ENCODE measurements at places on chromosomes 1 and 21.

DNA sequence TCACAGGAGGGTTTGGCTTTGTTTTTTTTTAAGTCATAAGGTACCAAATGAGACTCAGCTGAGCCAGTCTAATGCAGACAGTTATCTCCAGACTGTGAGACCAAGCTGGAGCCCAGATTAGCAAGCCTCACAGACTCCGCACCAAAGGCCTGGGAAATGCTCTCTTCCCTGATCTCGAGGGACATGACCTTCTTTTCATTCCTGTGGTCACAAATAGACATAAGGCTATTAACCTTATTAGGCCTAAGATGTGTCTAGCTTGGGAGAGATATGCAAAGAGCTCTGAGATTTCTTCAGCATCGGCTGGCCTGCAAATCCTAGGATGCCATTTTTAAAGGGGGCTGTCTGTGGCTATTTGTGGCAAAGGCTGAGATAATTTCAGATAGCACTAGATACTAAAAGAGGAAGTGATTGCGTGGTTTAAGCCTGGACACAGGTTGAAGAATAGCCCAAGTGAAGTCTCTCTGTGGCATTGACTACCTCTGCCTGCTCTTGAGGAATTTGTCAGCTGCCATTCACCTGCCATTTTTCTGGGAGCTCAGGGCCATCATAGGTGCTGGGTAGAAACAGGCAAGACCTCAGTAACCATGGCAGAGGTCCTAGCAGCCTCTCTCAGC, 301.3 kb downstream of the SIPA1L2 start:
- no peak for DNase-seq

- no peak for DNase-seq
Measured at GRCh38 chr21:27026501-27026900, 59.6 kb upstream of the ADAMTS5 start.

DNA sequence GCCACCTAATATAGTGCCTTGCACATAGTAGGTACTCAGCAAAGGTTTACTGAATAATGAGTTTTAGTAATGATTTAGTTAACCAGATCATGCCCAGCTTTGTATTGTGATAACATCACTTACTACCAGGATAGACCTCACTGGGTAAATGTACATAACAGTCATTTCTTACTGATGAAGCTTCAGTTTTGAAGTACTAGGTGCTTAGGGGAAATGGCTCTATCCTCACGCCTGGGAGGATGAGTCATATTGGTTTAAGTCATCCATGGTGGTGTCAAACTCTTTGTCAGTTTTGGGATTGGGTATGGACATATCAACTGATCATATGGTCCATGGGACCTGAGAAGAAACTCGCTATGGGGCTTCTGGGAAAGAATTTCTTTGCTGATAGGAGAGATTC, 90.6 kb upstream of the USP24 start:
- DNase-seq = no peak

DNA sequence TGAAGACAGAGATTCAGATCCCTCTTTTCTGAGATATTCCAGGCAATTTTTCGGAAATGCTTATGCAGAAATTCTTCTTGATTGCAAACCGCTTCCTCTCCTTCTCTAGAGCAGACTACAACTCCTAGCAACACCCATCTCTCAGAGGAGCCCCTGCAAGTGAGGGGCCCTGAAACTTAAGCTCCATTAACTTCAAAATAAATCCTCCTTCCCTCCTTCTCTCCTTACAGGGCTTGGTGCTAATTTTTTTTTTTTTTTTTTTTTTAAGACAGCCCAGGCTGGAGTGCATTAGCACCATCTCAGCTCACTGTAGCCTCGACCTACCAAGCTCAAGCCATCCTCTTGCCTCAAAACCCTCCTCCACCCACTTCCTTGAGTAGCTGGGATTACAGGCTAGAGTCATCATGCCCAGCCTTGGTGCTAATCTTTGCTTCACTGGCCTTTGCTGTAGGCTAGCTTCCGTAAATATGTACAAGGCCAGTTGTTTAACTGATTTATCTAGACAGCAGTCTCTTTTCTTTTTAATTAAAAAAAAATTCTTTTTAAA, 30.2 kb upstream of the SFPQ start:
- no peak for DNase-seq

- no peak for DNase-seq
Measured at GRCh38 chr1:98661544-98662355, at the start of gene SNX7. Gene SNX7 (plus strand): TSS chr1:98661721. CDS start chr1:98661732, 11 bp downstream.

DNA sequence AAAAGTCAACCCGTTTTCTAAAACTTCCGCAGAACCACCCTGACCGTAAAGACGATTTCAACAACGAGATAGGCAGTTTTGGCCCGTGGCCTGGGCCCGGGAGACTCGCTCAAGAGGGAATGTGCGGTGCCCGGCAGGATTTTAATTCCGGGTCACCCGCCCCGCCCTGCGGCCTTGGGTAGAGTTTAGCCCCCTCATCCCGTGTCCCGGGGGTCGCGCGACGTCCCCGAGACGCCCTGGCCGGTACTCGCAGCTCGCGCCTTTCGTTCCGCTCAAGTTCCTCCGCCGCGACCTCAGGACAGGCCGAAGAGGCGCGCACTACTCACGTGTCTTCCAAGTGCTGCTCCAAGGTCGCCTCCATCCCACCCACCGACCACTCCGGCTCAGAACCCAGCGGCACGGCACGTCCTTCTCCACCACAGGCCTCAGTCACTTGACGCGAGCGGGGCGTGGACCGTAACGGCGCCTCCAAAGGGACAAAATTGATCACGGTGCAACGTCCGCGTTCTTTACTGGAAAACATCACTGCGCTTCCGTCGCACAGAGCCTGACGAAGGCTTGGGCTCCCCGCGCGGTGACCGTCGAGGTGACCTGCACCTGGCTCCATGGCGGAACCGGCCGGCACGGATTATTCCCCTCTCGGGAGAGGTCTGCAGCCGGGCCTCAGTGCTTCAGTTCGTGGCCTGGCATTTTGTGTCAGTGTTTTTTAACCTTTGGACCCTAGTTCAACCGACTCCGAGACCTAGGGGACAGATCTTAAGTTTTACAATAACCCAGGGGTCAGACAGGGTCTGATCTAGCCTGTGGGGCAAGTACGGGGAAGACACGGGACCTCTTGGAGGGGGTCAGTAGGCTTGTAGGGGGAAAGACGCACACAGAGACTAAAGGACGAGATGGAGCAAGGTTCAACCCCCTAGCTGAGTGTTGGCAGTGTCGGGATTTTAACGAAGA, at the start of gene LAMTOR5:
LAMTOR5 (minus strand) TSS at position 435 of the 951 bp plus-strand sequence; CDS start at position 361, 74 bp downstream.
- DNase-seq = peak; percentile 69

DNA sequence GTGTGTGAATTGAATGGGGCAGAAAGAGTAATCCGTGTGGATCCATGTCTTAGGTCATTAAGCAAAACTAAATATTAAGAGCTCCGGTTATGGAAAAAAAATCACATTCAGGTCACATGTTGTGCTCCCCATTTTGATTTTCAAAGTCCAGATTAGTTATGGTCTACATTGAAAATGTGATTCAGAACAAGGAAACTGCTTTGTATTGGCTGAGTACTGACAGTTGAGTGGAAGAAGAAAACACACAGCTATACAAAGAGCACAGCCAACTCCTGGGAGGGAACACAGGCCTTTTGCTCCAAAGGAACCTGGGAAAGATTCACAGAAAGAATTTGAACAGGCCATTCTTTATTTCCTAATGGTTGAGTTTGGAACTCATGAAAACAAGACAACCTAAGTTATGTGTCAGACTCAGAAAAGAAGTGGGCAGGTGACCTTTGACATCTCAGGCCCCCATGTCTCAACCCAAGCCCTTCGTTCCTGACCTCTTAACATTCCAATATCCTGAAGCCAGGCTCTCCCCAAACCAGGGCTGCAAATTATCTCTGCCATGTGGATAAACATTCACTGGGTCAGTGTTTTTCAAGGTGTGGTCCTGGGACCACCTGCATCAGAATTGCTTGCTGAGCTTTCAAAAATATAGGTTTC, 159.3 kb upstream of the LMO4 start:
- DNase-seq = no peak

DNA sequence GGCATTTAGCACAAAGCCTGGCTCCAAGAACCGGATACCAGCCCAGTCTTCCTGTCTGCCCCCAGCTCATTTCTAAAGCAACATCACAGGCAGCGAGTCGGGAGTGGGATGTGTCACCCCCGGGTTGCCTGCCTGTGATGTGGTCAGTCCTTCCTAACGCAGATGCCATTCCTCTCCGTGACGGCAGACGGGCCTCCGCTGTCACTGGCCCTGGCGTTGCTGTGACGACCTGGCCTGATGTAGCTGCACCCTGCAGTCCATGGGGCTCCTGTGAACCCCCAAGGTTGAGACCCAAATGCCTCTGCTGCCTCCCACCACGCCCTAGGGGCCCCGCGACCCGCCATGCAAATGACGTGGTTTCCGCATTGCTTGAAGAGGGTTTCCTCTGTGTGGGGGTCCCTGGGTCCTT, 12.3 kb downstream of the TNFRSF1B start:
- peak; percentile 83 for DNase-seq

All from stimulated activated CD4-positive, alpha-beta T cell treated with anti-CD3 and anti-CD28 coated beads, Interleukin-1b, Interleukin-23, amount 100 ng/mL, for 24 hours (primary cell).